ENCODE measurements at places on chromosomes 12 and 14.

GRCh38 chr12:124661341-124661740, 93.9 kb upstream of the NCOR2 start:
- no peak for DNase-seq

- peak; percentile 65 for DNase-seq
Observed at GRCh38 chr14:74018586-74019407, at the start of the genes BBOF1 and ENTPD5. TSS of gene BBOF1 (plus strand) at chr14:74019349. CDS start at chr14:74019479, 130 bp downstream. TSS of gene ENTPD5 (minus strand) at chr14:74019288. CDS start at chr14:73988102, 31,186 bp downstream.

GRCh38 chr14:73142216-73142615, 5.9 kb downstream of the PSEN1 start:
- DNase-seq = no peak

- DNase-seq = no peak
Observed at GRCh38 chr12:51926064-51926632, 18.8 kb downstream of the ACVRL1 start.

- no peak for DNase-seq
Observed at GRCh38 chr12:24838531-24838950, 110.4 kb downstream of the BCAT1 start.

DNA sequence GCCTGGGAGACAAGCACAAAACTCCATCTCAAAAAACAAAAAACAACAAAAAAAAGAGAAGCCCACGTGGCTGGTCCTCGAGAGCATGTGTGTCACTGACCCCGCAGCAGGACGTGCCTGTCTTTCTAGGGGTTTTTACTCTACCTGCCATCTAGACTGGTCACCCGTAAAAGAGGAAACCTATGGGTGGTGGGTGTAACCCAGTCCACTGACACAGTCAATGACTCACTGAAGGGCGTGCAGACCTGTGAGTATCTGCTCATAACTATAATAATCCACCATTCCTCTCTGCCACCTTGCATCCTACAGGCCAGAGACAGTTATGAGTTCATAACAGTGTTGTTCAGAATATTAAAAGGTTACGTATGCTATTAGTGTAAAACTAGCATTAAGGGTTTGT, 4.6 kb downstream of the GOLGA3 start:
- no peak for DNase-seq

GRCh38 chr14:77979666-77980351, 179.9 kb downstream of the ADCK1 start:
- DNase-seq = no peak

- no peak for DNase-seq
Observed at GRCh38 chr14:104239185-104239775, 100.9 kb downstream of the KIF26A start.

DNA sequence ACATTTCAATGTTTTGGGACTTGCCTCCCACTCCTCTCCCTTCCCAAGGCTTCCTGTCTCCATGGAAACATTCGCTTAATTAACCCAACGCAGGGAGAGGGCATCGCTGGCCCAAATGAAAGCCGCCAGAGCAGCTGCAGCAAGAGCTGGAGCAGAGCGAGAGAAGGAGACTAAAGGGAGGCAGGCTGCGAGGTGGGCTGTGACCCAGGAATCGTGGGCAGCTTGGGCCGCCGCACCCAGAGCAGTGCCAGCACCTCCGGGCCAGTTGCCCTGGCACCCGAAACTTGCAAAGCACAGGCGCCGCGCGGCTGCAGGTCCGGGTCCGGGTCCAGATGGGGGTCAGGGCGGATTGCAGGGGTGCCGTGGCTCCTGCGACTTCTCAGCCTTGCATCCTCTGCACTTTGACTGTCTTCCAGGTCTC, 43.5 kb upstream of the PTPRQ start:
- DNase-seq = no peak

GRCh38 chr12:39161465-39162085, 256.2 kb upstream of the CPNE8 start:
- no peak for DNase-seq

DNA sequence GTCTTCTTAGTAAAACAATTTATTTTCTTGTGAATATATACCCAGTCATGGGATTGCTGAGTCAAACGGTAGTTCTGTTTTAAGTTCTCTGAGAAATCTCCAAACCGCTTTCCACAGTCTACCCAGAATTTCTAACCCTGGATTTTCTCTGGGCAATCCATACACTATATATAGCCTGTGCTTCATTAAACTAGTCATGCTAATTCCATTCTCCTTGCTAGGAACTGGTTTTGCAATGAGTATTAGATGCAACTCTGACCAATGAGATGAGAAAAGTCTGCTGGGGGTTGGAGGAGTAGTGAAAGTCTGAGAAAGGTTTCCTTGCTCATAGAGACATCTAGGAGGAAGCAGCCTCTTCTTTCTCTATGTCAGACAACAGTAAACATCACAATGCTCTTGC, 196.1 kb upstream of the CDKN3 start:
- no peak for DNase-seq

DNA sequence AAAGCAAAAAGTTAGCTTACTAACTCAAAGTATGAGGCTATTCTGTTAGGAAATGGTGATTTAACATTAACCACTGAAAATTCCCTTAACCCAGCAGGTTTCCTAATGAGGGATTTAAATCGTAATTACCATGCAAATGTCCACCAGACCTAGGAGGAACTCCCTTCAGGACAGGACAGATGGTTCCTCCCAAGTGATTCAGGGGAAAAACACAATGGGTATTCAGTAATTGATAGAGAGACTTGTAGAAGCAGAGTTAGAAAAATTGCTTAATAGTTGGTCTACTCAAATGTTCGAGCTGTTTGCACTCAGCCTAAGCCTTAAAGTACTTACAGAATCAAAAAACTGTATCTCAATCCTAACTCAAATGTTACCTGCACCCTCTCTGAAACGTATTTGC, 21.6 kb downstream of the RERGL start:
- no peak for DNase-seq

DNA sequence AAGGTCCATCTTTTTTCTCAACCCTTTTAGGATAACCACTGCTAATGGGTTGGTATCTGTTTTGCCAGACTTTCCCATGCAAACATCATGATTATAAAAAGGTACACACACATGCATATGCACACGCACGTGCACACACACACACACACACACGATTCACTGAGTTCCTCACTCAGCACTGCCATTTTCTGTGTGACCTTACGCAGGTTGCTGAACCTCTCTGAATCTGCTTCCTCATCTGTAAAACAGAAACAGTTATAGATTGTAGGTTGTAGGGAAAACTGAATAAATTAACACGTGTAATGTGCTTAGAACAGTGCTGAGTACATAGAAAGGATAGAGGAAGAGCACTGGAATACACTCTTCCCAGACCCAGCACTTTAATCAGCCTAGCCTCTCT, 182.3 kb downstream of the RBM19 start:
- DNase-seq = no peak

- no peak for DNase-seq
Observed at GRCh38 chr12:105922670-105923102, 216.1 kb downstream of the NUAK1 start.

- DNase-seq = no peak
Observed at GRCh38 chr14:100117633-100118395, 41.6 kb downstream of the DEGS2 start.

DNA sequence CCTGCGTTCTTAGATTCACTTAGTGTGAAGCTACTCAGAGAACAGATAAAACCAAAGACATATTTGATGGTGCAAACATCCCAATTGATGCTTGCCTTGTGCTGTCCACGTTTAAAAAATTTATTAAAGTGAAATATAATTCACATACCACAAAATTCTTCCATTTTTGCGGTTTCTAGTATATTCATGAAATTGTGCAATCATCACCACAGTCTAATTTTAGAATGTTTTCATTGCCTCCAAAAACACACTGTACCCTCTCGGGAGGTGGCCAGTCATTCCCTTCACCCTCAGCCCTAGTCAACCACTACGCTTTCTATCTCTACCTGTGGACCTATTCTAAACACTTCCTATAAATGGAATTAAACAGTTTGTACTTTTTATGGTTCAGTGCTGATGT, 1109.2 kb downstream of the FLRT2 start:
- DNase-seq = no peak

DNA sequence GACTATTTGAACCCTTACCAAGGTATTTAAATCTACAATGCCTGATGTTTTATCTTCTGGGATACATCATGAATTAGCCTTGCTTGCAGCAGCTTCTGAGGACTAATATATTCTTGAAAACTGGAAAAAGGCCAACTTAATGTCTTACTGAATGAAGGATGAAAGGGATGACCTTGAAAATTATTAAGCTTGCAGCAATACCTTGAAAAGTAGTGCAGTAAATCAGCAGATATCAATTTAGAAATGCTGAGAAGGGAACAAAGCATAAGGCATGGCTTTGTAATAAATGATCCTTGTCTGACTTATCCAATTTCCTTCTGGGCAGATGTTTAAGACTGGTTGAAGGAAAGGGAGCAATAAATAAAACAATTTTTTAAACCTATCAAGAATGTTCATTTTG, 37.3 kb upstream of the FERMT2 start:
- no peak for DNase-seq

DNA sequence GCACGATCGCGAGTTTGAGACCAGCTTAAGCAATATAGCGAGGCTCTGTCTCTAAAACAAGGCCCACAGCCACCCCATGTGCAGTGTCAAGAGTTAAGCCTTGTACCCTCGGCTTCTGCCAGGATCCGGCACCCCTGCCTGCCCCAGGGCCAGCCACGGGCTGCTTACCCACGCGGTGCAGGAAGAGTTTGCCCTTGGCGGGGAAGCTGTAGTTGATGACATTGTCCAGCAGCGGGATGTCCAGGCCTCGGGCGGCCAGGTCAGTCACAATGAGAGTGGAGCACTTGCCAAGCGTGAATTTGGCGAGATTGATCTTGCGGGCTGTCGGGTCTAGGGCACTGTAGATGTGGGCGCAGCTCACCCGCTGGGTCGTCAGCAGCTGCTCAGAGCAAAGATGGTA, 13.1 kb downstream of the DDX54 start:
- DNase-seq = no peak

DNA sequence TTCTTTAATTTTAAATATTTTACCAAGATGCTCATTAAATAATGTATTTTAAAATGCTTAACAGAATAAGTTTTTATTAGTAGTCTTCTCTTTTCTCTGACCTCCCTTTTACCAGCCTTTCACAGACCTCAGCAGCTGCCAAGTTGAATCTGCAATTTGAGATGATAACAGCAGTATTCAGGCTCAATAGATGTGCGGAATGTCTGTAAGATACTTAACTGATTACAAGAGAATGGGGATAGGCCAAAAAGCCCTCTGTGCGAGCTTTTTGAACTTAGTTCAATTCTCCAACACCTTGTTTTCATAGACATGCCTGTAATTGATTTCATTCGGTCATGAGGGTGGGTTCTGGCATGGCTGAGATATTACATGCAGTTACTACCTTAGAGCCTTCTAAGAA, 277.2 kb downstream of the TMTC2 start:
- DNase-seq = no peak

GRCh38 chr12:10959804-10960203, 20.7 kb upstream of the TAS2R14 start:
- DNase-seq = no peak

- no peak for DNase-seq
Observed at GRCh38 chr12:44689587-44689986, 186.5 kb downstream of the NELL2 start.

DNA sequence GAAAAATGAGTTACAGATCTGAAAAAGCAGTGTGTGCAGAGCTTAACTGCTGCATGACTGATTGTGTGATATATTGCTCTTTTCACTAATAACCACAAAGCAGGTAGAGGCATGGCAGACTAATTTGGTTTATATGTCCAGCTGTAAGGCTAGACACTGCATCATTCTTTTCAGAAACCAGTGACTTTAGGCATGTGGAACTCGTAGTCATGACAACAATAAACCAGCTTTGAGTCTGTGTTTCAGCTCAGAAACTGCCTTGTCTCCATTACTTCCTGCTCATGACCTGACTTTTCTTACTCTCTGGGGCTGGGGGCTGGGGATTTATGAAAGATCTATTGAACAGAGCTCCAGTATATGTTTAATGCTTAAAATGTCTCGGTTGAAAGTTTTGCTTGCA, 146.8 kb upstream of the LRIG3 start:
- no peak for DNase-seq

DNA sequence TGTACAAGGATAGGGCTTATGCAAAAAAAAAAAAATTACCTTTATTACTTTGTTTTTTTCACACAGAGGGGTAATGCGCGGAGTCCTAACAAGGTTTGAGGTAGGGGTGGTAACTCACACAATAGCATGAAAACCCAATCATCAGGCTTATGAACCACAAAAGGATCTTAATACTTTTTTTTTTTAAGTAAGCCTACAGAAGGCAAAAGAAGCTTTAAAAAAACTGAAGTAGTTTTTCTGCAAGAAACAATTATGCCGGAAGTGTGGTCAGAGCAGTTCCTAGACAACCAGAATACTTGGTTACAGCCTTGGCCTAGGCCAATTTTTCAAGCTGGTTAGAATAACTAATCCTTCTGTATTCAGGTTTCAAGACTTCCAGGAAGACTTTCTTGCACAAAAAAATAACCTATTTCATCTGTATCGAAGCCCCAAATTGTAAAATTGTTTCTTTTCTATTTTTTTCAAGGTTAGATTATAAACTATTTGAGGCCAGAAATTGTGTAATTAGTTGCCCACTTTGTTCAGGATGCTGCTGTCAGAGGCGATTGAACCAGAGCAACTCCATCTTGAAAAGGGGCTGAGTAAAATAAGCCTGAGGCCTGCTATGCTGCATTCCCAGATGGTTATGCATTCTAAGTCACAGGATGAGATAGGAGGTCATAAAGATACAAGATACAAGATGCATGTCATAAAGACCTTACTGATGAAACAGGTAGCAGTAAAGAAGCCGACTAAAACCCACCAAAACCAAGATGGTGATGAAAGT, 1.8 kb upstream of the GNS start:
- DNase-seq = no peak

DNA sequence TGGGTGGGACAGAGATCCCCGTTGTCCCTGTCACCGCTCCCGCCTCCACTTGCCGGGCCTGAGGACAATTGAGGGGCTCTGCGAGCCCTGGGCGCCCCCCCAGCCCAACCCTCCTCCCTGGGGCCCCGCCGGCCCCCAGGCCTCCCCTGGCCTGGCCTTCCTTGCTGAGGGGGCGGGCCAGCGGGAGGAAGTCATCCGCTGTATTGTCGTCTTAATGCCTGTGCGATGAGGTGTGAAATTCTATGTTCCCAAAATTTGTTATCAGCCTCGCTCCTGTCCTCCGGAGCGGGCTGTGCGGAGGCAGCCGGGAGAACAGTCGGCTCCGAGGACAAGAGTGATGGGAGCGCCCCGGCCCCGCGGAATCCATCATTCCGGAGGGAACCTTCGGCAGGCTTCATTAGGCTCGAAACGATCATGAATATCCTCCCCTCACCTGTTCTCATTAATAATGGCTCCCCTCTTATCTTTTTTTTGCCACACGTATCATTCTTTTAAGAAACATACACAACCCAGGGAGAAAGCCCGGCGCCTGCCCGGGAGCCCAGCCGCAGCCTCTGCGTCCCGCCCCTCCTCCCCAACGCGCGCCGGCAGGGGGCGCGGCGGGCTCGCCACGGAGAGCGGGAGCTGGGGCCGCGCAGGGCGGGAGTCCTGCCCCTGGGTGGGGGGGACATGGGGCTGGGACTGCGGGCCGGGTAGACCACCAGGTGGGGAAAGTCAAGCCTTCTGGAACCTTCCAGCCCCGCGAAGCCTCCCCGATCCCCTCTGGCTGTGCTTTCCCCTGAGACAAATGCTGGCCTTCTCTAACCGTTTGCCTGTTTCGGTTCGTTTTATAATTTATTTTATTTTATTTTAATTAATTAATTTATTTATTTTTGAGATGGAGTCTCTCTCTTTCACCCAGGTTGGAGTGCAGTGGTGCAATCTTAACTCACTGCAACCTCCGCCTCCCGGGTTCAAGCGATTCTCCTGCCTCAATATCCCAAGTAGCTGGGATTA, 17.1 kb upstream of the DLK1 start:
- DNase-seq = no peak

- no peak for DNase-seq
Observed at GRCh38 chr12:23428758-23429157, 520.7 kb downstream of the SOX5 start.
